ENCODE measurements at places on chromosomes 7 and 10.
A peak's percentile ranks its signal among the peaks of the same experiment; 100 is the strongest.

DNA sequence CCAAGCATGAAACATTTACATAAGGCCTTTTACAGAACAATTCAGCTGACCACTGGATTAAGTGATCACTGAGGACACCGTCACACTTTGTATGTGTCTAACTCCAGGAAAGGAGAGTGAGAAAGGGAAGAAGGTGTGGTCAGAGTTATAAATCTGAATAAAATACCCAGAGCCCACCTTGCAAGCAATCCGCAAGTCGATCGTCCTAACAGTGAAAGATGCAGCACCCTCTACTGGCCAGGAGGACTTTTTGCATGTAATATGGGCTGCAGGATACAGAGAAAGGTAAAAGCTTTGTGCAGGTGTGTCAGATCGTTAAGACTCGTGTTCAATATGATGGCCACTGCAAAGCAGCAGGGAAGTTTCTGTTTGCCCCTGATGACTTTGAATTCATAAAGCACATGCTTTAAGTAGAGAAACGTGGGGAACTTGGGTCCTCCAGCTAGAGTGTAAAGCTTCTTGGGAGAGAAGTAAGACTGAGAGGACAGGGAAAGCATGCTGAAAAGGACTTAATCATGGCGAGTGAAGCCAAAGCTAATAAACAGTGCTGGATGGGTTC lies 68.5 kb upstream of the BMPER start:
- DNase-seq: no peak

- no peak for DNase-seq
These were observed 471 bp downstream of the MGMT start for GRCh38 chr10:129467359-129468064.

DNA sequence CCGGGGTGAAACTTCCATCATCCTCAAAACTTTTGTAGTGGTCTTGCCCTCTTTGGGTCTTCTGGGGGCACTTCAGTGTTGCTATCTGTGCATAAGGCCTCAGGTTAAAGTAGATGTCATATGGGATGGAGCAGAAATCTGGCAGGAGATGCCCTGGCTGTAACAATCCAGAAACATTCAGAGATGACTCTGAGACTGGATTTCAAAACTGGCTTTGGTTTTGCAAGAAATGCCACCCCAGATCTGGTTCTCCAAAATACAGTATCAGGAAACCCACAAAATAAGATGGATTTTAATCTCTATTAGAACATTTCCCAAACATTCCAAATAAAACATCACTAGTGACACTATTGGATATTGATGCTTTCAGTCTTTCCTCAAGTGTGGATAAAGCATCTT lies 191.5 kb downstream of the REEP3 start:
- DNase-seq: no peak

DNA sequence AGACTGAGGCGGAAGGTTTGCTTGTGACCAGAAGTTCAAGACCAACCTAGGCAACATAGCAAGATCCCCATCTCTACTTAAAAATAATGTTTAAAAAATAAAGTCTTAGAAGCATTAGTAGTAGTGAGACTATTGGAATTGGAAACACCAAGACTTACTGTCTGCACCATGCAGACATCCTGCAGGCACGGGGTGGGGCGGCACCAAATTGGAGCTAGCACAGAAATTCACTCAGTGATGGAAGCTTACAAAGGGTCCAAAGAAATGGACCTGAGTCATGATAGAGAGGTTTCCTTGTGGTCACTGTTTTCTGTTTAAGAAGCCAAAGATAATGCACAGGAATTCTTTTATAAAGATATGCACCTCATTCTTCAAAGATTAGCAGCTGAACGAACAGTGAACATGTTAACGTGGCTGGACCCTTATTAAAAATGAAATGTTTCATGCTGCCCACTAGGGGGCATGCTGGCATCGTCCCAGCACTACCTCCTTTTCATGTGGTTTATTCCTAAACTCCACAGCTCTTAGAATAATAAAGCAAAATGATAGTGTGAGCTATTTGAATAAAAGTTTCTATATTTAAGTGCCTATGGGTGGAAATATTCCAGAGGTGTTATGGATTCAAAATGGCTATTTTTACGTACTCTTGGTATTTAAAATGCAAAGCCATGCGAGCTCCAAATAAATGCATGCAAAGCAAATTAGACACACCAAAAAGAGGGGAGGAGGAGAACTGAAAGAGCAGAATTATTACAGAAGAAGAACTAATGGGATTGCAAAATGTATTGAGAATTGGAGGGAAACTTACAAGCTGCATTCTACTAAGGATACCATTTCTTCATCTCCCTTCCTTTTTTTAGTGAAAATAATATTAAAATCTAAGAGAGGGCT lies 28.6 kb downstream of the PDSS1 start:
- DNase-seq: peak; percentile 78

DNA sequence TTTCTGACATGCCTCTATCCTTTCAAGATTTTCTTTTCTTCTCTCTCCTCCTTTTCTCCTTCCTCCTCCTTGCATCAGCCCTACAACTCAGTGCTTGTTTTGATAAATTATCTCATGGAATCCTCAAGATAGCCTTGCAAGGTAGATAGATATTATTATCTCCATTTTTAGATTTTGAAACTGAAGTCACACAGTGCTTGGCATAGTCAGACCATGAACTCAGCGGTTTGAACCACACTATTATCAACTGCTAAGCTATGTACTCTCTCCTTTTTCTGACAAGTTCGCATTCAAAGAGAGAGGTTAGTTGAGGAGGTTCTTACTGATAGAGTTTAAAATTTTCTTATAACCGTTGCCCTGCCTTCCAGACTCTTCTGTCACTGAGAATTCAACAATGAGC lies 79.1 kb downstream of the SUGCT start:
- DNase-seq: no peak

DNA sequence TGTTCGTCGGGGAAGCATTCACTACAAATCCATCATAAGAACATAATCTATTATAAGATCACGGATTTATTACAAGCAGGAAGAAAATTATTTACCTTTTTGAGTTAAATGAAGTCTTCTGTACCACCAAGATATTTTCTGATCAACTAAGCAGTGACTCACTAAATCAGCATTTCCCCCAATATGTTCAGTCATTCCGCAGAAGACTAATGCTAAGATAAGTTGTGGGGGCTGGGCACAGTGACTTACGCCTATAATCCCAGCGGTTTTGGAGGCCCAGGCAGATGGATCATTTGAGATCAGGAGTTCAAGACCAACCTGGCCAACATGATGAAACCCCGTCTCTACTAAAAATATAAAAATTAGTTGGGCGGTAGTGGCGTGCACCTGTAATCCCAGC lies 144.2 kb upstream of the EGR2 start:
- no peak for DNase-seq

- DNase-seq: no peak
These were observed 70.0 kb downstream of the VOPP1 start for GRCh38 chr7:55502124-55502857.

GRCh38 chr7:118311121-118311836 lies 86.8 kb downstream of the ANKRD7 start:
- no peak for DNase-seq

DNA sequence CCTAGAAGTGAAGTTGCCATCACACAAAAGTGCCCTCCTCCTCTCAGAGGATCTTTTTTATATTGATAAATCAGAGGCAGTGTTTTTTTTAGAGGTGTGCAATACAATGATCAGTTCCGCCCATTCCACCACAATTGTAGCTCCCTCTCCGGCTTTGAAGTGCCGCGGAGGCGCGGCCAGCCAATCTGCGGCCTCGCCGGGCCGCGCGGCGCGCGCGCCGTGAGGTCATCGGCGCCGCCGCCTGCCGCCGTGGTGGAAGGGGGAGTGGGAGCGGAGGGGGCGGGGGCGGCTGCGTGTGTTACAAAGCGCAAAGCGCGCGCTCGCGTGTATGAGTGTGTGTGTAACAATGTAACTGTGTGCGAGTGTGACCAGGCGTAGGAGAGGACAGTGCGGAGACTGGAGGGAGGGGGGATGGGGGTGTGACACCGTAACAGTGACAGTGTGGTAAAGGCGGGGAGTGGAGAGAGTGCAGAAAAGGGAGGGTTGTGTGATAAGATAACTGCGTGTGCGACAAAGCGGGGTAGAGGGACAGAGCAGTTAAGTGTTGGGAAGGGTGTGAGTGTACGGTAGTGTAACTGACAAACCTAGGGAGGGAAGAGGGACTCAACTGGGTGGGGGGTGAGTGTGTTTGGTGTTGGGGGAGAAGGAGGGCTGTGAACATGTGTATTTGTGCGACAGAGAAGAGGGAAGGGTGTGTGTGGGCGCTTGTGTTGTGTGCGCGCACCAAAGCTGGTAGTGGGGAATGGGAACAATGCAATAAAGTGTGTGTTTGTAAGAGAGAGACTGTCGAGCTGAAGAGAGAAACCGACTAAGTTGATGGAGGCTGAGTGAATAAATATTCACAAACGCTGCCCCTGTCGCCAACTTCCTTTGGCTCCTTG lies at the start of gene SP8:
SP8 (minus strand) TSS at position 108 of the 881 bp plus-strand sequence; CDS start at position 20, 88 bp downstream.
- no peak for DNase-seq

DNA sequence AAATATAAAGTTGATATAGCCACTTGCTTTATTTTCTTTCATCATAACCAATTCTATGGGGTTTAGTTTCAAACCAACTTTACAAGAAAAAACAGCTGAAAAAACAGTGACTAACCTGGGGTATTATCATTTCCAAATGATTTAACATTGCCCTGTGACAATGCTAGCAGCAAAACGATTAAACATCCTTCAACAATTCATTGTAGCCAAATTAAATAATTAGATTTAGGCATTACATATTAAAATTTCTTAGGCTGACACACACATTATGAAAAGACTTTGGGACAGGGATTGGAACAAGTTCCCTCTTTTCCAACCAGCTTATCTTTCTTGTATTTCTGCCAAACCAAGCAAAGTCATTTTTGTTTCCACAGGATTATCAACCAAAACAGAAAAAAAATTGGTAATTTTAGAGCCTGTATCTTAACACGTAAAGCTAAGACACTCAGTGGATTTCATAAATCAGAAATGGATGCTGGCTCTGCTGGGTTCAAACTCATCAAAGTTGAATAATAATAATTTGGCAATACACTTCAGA lies 84.0 kb downstream of the SEMA3D start:
- DNase-seq: no peak

DNA sequence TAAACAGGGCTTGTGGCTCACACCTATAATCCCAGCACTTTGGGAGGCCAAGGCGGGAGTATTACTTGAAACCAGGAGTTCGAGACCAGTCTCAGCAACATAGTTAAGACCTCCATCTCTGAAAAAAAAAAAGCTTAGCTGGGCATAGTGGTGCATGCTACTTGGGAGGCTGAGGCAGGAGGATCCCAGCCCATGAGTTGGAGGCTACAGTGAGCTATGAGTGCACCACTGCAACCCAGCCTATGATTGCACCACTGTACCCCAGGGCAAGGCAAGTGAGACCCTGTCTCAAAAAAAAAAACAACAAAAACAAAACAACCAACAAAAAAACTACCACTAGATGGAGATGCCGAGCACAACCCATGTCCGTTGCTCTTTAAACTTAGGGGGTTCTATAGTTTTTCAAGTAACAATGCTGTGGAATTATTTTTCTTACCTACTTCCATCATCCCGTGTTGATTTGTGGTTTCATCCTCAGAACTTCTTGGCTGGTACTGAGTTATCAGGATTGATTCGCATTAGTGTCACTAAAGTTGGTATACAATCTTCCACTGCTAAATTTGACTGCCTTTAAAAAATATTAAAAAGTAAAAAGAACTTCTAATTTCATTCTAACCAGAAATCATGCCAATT lies 12.2 kb upstream of the REPIN1 start:
- DNase-seq: peak; percentile 67

DNA sequence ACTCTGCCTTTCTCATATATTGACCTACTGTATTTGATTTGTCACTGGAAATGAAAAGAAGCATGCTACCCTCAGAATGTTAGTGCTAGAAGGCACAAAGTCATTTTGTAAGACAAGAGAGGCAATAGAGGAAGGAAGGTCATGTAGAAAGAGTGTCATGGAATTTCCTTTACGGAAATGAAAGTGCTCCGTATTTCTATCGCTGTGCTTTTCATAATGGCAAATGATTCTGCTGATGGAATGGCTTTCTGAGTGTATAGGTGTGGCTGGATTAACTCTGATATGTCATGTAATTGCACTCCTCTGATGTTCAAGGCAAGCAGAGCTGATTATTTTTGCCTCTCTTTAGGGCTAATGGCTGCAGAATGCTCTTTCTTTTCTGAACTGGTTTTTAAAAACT lies 15.5 kb upstream of the STEAP4 start:
- DNase-seq: no peak

- no peak for DNase-seq
These were observed 3.7 kb upstream of the MAPK8 start for GRCh38 chr10:48302515-48303476.

Data from T-helper 2 cell (primary cell).